ENCODE measurements at places on chromosomes 16 and 17. TPM values are rescaled to one million over a fixed set of nuclear protein-coding genes. Genes with fewer than 3 reads are reported as not detected.

The CHP2 gene
- total RNA-seq, result 2.5 TPM

The ABCA9 gene
- total RNA-seq, result 71.2 TPM

The RHBDL3 gene
- total RNA-seq, result 1.7 TPM

The CRYBA1 gene
- total RNA-seq, result not detected

The MT3 gene
- total RNA-seq, result 12.8 TPM

DNA sequence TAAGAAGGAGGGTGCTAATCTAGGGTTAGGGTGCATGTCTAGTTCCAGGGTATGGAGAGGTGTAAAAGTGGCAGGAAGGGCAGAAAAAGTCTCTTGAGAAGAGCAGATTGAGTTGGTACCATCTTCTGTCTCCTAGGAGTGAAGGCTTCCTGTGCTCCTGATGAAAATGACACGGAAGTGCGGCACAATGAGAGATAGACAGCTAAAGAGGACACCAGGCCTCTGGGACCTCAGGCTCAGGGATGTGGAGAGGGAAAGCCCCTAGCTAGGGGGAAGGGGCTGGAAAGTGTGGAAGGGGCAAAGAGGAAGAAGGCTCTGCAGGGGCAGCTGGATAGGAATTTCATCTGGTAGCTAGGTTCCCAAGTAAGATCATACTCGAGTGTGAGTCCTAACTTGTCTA lies 498.3 kb upstream of the EEF2KMT start:
- H3K36me3 ChIP-seq, result no peaks in the 10 kb centered on the region
- H3K27ac ChIP-seq, result no peak overlapping the region
- no peak overlapping the region for H3K4me3 ChIP-seq
- no peaks in the 10 kb centered on the region for H3K27me3 ChIP-seq
- DNase-seq, result no peak

- DNase-seq, result no peak
- no peaks in the 10 kb centered on the region for H3K36me3 ChIP-seq
- H3K27me3 ChIP-seq, result no peaks in the 10 kb centered on the region
- H3K4me3 ChIP-seq, result no peak overlapping the region
Measured at GRCh38 chr16:87713451-87714229, 52.1 kb downstream of the KLHDC4 start.

GRCh38 chr16:23469814-23470213 lies 16.8 kb upstream of the COG7 start:
- no peak for DNase-seq
- H3K27me3 ChIP-seq, result no peaks in the 10 kb centered on the region
- H3K27ac ChIP-seq, result no peak overlapping the region
- no peaks in the 10 kb centered on the region for H3K4me1 ChIP-seq

GRCh38 chr16:90047714-90048346 lies 28.6 kb upstream of the DBNDD1 start:
- no peaks in the 10 kb centered on the region for H3K36me3 ChIP-seq
- H3K4me1 ChIP-seq, result peaks cover 15% of the 10 kb centered on the region
- peak overlapping the region; percentile 50 for H3K4me3 ChIP-seq
- no peak for DNase-seq
- peak overlapping the region; percentile 73 for H3K27ac ChIP-seq
- H3K27me3 ChIP-seq, result no peaks in the 10 kb centered on the region

- DNase-seq, result no peak
- no peaks in the 10 kb centered on the region for H3K36me3 ChIP-seq
- no peaks in the 10 kb centered on the region for H3K27me3 ChIP-seq
- no peak overlapping the region for H3K4me3 ChIP-seq
Measured at GRCh38 chr16:7731141-7731540, 398.5 kb downstream of the RBFOX1 start.

DNA sequence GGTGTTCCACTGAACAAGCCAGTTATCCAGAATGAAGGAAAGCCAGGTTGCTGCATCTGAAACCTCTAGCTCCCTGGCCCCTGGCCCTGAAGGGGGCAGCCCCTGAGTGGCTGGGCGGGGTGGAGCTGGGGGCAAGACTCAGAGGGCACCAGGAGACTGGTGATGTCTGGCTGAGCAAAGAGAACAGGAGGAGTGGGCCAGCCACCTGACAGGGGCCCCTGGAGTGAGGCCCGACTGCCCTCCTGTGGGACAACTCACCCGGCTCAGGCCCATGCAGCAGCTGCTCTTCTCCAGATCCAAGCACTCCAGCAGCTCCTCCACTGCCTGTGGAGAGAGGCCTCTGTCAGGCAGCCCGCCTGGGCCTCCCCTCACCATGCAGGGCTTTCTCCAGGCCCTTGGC lies 60.4 kb downstream of the PIPOX start:
- no peak for DNase-seq
- no peak overlapping the region for H3K27ac ChIP-seq
- H3K27me3 ChIP-seq, result no peaks in the 10 kb centered on the region
- H3K36me3 ChIP-seq, result peaks cover 74% of the 10 kb centered on the region
- no peak overlapping the region for H3K4me3 ChIP-seq

DNA sequence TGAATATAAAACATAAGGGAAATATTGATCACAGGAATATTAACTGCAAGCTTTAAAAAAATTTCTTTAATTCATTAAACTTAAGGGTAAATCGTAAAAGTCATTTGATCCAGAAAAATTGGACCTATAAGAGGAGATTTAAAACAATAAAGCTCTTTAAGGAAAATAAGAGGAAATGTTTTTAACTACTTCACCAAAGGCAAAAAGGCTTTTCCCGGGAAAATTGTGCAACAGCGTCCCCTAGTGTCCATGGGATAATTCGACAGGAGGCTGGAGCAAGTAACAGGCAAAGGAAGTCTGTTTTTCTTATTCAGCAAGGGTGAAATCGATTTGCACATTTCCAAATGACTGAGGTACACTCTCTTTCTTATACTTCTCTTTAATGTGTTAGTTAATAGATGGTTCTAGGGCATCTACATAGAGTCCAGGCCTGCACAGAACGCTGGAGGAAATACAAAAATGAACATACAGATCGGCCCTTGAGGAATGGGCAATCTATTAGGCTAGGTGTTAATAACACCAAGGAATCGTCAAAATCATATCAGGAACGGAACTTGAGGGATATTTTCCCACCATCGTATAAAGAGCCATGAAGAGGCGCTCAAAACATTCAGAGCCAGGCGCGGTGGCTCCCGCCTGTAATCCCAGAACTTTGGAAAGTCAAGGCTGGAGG lies 61.4 kb downstream of the ZNF18 start:
- H3K27me3 ChIP-seq, result no peaks in the 10 kb centered on the region
- H3K36me3 ChIP-seq, result no peaks in the 10 kb centered on the region
- H3K27ac ChIP-seq, result no peak overlapping the region
- no peak for DNase-seq

- H3K4me1 ChIP-seq, result peaks cover 27% of the 10 kb centered on the region
- H3K27ac ChIP-seq, result no peak overlapping the region
- H3K4me3 ChIP-seq, result no peak overlapping the region
- H3K27me3 ChIP-seq, result no peaks in the 10 kb centered on the region
Measured at GRCh38 chr17:61317779-61318178, 81.9 kb upstream of the TBX2 start.

- H3K4me1 ChIP-seq, result peaks cover 14% of the 10 kb centered on the region
- no peak for DNase-seq
- no peaks in the 10 kb centered on the region for H3K27me3 ChIP-seq
- H3K27ac ChIP-seq, result peak overlapping the region; percentile 97
- H3K4me3 ChIP-seq, result peak overlapping the region; percentile 72
Measured at GRCh38 chr17:30969989-30970830, 629 bp upstream of the RNF135 start.

GRCh38 chr16:50282955-50283631 lies 16.7 kb downstream of the ADCY7 start:
- no peak overlapping the region for H3K4me3 ChIP-seq
- H3K27me3 ChIP-seq, result no peaks in the 10 kb centered on the region
- no peak for DNase-seq
- peaks cover 17% of the 10 kb centered on the region for H3K4me1 ChIP-seq
- no peak overlapping the region for H3K27ac ChIP-seq

DNA sequence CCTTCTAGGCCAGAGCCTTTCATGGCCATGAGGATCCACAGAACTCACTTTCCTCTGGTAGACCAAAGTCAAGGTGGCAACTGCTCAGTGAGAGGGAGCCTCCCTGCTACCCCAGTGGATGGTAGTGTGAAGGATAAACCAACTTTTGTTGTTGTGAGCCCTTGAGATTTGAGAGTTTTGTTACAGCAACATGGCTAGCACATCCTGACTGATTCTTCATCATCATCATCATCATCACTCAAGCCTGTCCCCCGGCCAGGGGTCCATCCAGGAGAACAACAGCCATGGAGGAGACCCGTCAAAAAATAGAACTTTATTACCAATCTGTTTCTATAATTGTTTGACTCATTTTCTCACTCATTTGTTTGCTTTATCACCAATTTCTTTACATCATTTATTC lies 23.7 kb downstream of the RAI1 start:
- no peak for DNase-seq
- no peaks in the 10 kb centered on the region for H3K36me3 ChIP-seq
- H3K4me3 ChIP-seq, result no peak overlapping the region
- no peak overlapping the region for H3K27ac ChIP-seq

GRCh38 chr17:7841396-7841914 lies 7.4 kb downstream of the KDM6B start:
- H3K36me3 ChIP-seq, result peaks cover 8% of the 10 kb centered on the region
- DNase-seq, result no peak
- H3K27ac ChIP-seq, result peak overlapping the region; percentile 99
- H3K4me1 ChIP-seq, result peaks cover 85% of the 10 kb centered on the region
- H3K27me3 ChIP-seq, result no peaks in the 10 kb centered on the region

DNA sequence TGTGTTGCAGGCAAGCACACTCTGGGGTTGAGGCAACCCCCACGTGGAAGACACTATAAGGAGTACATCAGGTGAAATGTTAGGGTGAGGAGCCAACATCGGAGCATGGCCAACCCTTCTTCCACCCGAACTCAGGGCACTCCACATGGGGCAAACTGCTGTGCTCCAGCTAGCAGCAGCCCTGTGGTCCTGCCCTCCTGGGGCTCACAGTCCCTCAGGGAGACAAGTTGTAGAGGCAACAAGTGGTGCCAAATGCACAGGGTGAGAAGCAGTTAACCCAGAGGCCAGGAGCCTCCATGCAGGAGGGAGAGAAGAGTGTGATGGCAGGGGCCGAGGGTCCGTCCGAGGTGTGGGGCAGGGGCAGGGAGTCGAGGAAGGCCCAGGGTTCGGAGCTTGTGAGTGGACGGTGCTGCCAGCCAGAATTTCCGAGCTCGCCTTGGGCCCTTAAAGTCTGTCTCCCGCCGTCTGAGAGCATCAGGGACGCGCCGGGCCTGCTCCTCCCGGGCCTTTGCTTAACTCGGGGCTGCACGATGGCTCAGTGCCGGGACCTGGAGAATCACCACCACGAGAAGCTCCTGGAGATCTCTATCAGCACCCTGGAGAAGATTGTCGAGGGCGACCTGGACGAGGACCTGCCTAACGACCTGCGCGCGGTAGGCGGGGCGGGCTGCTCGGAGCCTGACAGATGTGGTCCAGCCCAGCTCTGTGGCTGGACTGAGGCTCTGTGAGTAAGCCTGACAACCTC lies 32.3 kb downstream of the ATPAF2 start:
- no peaks in the 10 kb centered on the region for H3K4me1 ChIP-seq
- no peaks in the 10 kb centered on the region for H3K36me3 ChIP-seq
- peak overlapping the region; percentile 1 for H3K27ac ChIP-seq
- H3K4me3 ChIP-seq, result no peak overlapping the region
- no peak for DNase-seq
- H3K27me3 ChIP-seq, result no peaks in the 10 kb centered on the region

DNA sequence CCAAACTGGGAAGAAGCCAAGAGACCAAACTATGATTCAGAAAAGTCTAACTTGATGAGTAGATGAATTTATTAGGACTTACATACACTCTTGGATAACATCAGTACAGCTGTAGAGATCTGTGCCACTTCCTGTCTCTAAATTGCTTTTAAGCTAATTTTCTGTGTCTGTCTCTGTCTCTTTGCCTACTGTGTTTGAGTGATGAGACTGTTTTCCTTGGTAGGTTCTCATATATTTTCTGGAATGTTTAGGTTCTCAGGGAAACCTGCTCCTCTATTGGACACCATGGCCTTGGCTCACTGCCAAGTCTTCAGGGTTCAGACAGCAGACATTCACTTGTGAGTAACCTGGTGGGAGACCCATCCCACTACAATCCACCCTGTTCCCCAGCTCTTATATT lies 103.5 kb upstream of the KIF2B start:
- no peak for DNase-seq
- no peak overlapping the region for H3K4me3 ChIP-seq
- no peak overlapping the region for H3K27ac ChIP-seq
- no peaks in the 10 kb centered on the region for H3K27me3 ChIP-seq

- no peak for DNase-seq
- H3K27me3 ChIP-seq, result no peaks in the 10 kb centered on the region
- no peak overlapping the region for H3K4me3 ChIP-seq
Measured at GRCh38 chr17:68973098-68973846, 18.1 kb upstream of the ABCA8 start.

- no peak for DNase-seq
- H3K27me3 ChIP-seq, result no peaks in the 10 kb centered on the region
- no peak overlapping the region for H3K4me3 ChIP-seq
- H3K36me3 ChIP-seq, result no peaks in the 10 kb centered on the region
- no peak overlapping the region for H3K27ac ChIP-seq
Measured at GRCh38 chr16:78543023-78543422, 443.6 kb downstream of the WWOX start.

GRCh38 chr17:31211352-31212012 lies 85.6 kb downstream of the OMG start:
- no peaks in the 10 kb centered on the region for H3K27me3 ChIP-seq
- no peak for DNase-seq
- H3K27ac ChIP-seq, result no peak overlapping the region
- peaks cover 4% of the 10 kb centered on the region for H3K4me1 ChIP-seq
- no peaks in the 10 kb centered on the region for H3K36me3 ChIP-seq

GRCh38 chr16:57694725-57695679 lies at the start of gene DRC7:
Gene DRC7, plus strand, starts transcription at chr16:57694806. Its CDS starts 3,144 bp downstream, at chr16:57697950.
- no peaks in the 10 kb centered on the region for H3K36me3 ChIP-seq
- H3K4me3 ChIP-seq, result no peak within 1 kb of the TSS
- no peak for DNase-seq
- H3K27me3 ChIP-seq, result no peaks in the 10 kb centered on the region

DNA sequence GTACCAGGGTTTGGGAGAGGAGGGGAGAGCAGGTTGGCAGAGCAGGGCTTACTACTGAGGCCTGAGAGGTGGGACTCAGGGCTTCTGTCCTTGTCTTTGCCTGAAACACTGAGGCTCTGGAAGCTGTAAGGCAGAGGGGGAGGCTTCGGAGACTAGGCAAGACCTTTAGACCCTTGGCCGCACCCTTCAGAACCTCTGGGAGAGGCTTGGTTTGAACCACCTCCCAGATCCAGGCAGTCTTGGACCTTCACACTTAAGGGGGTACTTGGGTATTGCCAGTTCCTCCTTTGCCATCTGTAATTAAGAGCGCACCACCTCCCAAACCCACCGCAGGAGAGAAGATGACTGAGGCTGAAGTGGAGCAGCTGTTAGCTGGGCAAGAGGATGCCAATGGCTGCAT lies 12.9 kb downstream of the MYL4 start:
- peaks cover 31% of the 10 kb centered on the region for H3K4me1 ChIP-seq
- H3K27me3 ChIP-seq, result no peaks in the 10 kb centered on the region
- no peak for DNase-seq

GRCh38 chr17:50261051-50261915 lies 13.0 kb upstream of the TMEM92 start:
- DNase-seq, result peak; percentile 83
- peaks cover 58% of the 10 kb centered on the region for H3K4me1 ChIP-seq
- no peak overlapping the region for H3K4me3 ChIP-seq
- H3K36me3 ChIP-seq, result no peaks in the 10 kb centered on the region

GRCh38 chr17:80618304-80618703 lies 73.7 kb downstream of the RPTOR start:
- no peaks in the 10 kb centered on the region for H3K36me3 ChIP-seq
- H3K27me3 ChIP-seq, result no peaks in the 10 kb centered on the region
- no peak overlapping the region for H3K27ac ChIP-seq
